ENCODE measurements at places on chromosomes 11 and 22. TPM values are rescaled to one million over a fixed set of nuclear protein-coding genes. Genes with fewer than 3 reads are reported as not detected.
A peak's percentile ranks its signal among the peaks of the same experiment; 100 is the strongest.

Gene CHRDL2
- total RNA-seq: not detected

Gene ENDOD1
- total RNA-seq: 30.8 TPM

Gene OR5M11
- total RNA-seq: not detected

DNA sequence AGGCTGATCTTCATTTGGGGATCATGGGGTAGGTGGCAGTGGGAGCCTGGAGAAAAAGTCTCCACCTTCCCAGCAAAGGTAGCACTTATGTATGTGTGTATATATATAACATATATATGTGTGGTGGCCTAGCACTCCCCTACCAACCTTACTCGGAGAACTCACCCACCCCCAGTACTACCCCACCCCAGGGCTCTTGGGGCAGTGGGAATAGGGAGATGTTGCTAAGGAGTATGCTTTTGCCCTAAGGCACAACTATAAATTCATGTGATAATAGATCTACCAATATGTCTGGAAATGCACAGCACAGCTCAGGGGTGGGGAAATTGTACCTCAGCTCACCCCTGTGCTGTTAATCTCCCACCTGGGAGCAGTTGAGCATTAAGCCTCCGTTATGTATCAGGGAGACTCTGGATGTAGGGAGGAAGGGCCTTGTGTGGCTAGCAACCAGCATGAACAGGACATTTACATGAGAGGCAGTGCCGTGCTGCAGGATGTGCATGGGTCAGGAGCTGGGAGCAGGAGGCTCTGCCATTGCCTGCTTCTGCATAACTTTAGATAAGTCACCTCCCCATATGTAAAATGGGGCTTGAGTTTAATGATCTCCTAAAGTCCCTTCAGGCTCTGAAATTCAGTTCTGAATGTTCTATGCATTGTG is 57.3 kb downstream of the C11orf91 start:
- DNase-seq: no peak

Gene SLC37A2
- total RNA-seq: 174 TPM

Gene TOP3B
- total RNA-seq: 15.9 TPM

DNA sequence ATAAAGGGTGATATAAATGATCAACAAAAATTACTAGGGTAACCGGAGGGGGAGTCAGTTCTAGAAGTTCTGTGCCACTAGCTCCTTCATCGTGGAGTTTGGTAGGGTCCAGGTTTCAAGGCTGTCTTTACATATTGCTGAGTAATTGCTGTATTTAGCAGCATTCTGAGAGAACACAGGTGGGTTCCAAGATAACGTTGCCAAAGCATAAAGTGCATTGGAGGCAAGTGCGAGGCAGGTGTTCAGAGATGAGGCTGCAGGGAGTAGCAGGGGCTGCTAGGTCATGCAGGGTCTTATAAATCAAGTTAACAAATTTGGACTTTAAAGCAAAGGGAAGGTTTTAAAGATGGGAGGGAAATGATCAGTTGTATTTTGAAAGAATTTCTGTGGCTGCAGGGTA is 17.8 kb downstream of the SGSM3 start:
- no peak for DNase-seq

Gene PNPLA3
- 0.42 TPM for total RNA-seq

GRCh38 chr22:47849576-47849975 is 1087.1 kb downstream of the TBC1D22A start:
- DNase-seq: no peak

DNA sequence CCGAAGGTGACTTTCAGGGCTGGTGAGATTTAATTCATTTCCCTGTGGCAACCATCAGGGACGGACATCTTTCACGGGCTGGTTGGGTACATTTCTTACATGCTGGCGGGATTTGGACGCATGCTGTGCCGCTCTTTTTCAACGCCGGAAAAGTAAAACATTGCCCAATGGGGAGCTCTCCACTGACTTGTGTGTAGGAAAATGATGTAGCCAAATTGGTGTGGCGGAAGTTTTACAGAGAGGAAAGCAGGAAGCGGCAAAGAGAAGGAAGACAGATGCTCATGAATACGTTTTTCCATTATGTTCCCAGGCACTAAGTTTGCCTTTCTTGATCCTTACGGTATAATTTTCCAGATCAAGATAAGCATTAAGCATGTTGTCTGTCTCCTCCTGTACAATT is 375.8 kb downstream of the NTM start:
- no peak for DNase-seq

- DNase-seq: no peak
These were observed 17.4 kb upstream of the DDX17 start for GRCh38 chr22:38523479-38523878.

Gene RPLP2
- total RNA-seq: 438 TPM

GRCh38 chr11:45926536-45927331 is 4.3 kb downstream of the LARGE2 start:
- DNase-seq: peak; percentile 46

DNA sequence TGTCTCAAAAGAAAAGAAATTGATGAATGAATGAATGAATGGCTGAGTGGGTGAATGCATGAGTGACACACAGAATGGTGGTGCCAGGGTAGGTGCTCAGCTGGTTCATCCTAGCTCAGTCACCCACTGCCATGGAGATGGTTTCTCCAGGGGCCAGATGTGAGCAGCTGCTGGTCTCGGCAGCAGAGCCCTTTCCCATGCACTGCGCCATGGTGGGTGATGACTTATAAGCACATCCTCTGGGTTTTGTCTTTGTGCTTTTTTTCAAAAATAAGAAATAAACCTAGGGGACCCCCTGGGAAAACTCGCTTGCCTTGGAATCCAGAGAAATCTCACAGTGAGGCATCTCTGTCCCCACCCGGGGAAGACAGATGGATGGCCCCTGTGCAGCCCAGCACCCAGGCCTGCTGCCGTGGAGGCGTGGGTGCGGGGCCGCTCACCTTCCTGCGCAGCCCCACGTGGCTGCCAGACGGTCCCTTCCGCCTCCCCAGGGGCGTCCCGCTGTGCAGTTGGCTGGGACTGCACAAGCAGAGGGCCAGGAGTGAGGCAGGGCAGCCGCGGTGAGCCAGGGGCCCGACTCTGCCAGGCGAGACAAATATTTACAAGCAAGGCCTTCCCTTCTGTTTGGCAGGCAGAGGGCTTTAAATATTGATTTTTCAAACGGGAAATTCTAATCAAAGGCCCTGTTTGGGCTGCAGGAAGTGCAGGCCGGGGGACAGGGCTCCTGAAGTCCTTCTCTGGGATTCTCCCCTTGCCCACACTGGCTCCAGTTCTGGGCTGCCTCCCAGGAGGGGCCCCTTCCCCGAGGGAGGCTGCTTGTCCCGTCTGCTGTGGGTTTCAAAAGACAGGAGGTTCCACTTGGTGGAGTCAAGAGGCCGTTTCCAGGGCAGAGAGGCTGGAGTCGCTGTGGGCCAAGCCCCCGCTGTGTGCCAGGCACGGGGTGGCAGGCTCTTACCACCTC is 24.3 kb downstream of the MPPED1 start:
- DNase-seq: no peak

Gene GP1BB
- 4.1 TPM for total RNA-seq

DNA sequence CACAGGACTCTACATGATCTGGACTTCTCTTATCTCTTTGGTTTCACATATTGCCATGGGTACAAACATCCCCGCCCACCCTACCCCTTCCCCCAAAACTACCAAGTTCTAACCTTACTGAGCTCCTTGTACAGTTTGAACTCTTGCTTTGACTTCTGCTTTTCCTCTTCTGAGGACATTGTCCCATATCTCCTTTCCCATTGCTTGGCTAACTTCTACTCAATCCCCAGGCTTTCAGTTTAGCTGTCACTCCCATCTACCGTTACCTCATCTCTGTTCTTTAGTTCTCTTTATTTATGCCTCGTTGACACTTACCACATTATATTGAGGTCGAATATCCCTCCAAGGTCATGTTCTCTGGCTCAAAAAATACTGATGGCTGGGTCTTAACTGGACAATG is 393.5 kb upstream of the CADM1 start:
- DNase-seq: no peak

GRCh38 chr11:44464741-44465140 is 100.7 kb upstream of the CD82 start:
- DNase-seq: no peak

DNA sequence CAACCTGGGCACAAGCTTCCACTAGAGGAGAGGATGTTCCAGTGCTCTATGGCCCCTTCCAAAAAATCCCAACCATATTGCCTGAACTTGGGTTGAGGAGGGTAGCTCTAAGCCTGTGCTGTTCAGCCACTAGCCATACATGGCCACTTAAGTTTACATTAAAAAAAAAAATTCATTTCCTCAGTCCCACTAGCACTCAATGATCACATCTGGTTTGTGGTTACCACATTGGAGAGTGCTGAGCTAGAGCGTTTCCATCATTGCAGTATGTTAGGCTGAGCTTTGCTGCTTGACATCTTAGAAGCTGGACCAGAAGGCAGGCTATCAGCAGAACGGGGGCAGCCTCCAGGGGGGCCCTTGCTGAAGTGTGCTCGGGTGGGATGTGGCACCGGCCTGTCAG is 43.5 kb upstream of the CYP2D6 start:
- no peak for DNase-seq

Gene CHST1
- 3.4 TPM for total RNA-seq

- no peak for DNase-seq
These were observed 4.1 kb downstream of the ZNF214 start for GRCh38 chr11:7016011-7016410.

- no peak for DNase-seq
These were observed 45.6 kb downstream of the BCR start for GRCh38 chr22:23225724-23226496.

DNA sequence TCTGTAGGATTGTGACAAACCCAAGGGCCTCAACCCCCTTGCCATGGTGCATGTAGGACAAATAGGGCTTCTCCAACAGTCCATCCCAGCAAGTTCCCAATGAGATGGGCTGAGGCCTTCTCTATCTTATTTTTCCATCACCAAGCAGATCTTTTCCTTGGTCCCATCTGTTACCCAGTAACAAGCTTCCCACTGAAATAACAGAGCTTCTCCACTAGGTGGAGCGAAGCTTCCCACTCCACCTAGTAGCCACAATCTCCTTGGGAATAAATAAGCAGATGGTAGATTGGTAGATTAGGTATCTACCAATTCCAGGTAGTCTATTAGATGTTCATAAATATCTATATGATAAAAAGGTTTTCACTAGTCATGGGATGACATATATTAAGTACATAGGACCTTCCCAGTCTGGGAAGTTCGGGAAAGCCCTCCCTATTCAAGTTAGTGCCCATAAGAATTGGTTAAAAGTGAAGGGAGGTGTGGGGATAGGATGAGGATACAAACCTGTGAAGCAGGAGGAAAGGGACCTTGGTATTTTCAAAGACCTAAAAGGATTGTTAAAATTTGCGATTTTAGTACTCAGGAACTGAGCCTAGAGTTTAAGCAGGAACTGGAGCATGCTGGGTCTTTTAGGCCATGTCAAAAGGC is 5.9 kb upstream of the OR52L1 start:
- no peak for DNase-seq

- no peak for DNase-seq
These were observed 487.0 kb downstream of the TBC1D22A start for GRCh38 chr22:47249370-47249928.

DNA sequence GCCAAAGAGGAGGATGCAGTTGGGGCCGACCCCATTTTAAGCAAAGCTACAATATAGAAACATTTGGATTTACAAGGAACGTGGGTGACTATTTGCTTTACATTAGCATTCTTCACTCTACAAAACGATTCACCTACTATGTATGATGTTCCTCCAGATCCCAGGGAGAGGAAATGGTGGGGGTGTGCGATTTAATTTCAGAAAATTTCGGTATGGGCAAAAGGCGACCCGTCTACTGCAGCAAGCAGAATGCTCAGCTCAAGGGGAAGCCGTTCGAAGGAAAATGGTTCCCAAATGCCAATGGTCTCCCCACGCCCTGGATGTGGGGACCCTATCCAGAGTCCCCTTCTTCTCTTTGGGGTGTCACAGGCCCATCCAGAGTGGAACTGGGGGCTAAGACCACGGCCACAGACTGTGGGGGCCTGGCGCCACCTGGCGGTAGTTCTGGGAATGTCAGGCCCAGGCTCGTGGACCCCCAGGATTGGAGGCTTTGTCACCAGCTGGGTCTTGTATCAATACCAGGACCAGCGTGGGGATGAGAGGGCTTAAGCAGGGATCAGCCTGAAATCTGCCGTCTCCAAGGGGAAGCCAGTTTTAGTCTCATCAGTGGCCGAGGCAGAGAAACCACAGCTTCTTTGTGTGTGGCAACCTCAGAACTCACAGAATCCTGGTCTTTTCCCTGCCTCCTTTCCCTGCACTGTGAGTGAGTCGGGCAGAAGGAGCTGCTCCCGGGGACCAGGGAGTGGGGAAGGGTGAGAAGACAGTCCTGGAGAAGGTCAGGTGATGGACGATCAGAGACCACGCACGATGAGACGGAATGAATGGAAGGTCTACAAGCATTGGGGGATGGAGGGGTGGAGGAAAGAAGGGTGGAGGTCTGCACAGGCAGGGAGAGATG is 8.4 kb downstream of the LRRC10B start:
- DNase-seq: no peak

- no peak for DNase-seq
These were observed 28.5 kb downstream of the IMMP1L start for GRCh38 chr11:31480930-31481329.

Gene CLDN25
- total RNA-seq: not detected

Measured in adrenal gland (tissue), 19 donors.